Neural progenitor cell (in vitro differentiated cells): ENCODE measurements at places on chromosomes 11 and 22.

GRCh38 chr11:74786574-74786973 lies 37.9 kb downstream of the RNF169 start:
- DNase-seq = no peak

DNA sequence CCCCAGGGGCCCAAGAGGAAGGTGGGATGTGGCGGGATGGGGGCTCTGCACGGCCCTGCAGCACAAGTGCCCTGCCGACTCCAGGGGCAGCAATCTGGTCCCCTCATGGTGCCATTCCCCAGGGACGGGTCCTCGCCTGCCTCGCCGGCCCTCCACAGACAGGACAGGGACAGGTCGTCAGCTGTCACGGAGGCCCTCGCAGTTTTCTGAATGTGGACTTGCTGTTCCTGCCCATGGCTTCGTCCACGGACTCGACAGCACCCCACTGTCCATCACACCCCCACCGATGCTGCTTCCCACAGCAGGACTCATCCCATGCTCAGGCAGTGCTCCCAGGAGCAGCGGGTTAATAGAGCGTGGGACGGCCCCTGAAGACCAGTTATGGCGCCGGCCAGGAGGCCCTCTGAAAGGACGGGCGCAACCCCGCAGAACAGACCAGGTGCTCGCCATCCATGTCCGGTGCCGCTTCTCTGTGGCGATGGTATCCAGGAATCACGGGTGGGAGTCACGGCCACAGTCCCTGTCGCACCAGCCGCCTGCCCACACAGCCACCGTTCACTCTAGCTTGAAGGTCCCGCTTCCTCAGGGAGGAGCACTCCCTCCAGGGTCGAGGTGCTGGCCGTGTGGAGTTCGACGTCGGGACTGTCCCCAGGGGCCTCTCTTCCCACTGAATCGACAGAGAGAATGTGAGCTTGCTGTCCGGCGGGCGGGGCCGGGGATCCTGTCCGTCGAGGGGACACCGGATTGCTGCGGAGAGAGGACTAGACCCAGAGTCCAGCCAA lies 18.5 kb upstream of the MUC2 start:
- DNase-seq = no peak

GRCh38 chr11:125306476-125306875 lies 141.9 kb downstream of the PKNOX2 start:
- DNase-seq = no peak

DNA sequence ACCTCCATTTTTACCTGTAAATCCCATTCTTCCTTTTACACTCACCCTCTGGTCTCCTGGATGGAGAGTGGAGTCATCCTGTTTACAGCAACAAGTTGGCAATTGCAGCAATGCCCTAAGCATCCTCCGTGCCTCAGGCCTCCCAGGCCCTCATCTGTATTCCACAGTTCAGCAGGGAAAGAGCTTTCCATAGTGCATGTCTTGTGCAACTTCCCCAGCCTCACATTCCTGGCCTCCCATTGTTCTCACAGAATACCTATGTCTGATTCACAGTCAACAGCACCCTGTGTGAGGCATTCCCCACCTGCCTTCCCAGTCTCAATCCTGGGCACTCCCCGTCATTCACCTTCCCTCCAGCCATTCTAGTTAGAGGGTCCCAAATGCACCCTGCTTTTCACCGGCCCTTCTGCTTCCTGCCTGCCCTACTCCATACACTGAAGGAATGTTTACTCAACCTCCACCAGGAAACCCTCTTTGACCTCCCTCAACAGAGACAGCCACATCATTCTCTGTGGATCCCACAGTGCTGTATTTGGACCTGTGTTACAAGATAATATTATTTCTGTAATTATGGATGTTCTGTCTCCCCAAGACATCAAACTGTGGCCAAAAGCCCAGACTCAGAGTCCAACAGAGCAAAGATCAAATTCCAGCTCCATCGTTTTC lies 405.7 kb downstream of the BUD13 start:
- peak; percentile 35 for DNase-seq

GRCh38 chr11:16312233-16312765 lies 44.0 kb downstream of the SOX6 start:
- no peak for DNase-seq

- DNase-seq = no peak
These were observed 8.2 kb downstream of the CD5 start for GRCh38 chr11:61110255-61111049.

DNA sequence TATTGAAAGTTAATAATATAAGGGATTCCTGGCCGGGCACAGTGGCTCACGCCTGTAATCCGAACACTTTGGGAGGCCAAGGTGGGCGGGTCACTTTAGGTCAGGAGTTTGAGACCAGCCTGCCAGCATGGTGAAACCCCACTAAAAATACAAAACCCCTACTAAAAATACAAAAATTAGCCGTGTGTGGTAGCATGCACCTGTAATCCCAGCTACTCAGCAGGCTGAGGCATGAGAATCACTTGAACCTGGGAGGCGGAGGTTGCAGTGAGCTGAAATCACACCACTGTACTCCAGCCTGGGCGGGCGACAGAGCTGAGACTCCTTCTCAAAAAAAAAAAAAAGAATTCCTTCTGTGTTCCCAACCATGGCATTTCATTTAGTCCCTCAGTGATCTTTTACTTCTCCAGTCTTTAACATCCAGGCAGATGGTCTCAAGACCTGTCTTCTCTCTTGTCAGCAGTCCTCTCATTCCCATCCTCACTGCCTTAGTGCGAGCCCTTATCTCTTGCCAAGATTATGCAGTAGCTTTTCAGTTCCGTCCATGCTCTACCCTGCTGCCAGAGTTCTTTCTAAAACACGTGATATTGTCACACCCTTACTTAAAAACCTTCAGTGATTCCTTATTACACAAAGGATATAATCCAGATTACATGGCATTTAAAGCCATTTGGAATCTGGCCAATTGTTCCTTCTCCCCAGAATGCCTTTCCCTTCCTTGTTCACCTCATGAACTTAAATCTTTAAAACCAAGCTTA lies 17.9 kb downstream of the RTN3 start:
- DNase-seq = peak; percentile 4

- peak; percentile 8 for DNase-seq
These were observed 387.5 kb downstream of the KCNA4 start for GRCh38 chr11:29629286-29629685.

DNA sequence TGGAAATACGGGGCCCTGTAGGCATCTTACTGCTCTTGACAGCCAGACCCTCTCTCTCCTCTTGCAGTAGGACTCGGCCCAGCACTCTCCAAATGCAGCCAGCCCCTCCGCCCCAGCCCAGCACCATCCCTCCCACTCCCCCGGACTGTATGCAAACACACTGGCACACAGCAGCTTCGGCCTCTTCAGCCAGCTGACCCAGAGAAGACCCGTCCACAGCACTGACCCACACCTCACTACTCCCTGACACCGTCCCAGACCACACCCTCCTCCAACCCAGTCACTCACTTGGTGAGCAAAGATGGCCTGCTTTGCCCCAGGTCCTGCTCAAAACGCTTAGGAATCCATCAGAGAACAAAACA lies 164.6 kb downstream of the IGLL1 start:
- no peak for DNase-seq

GRCh38 chr11:118984825-118985224 lies 13.1 kb upstream of the CENATAC start:
- no peak for DNase-seq

- no peak for DNase-seq
These were observed 194.7 kb downstream of the OR4A47 start for GRCh38 chr11:48683226-48683720.

DNA sequence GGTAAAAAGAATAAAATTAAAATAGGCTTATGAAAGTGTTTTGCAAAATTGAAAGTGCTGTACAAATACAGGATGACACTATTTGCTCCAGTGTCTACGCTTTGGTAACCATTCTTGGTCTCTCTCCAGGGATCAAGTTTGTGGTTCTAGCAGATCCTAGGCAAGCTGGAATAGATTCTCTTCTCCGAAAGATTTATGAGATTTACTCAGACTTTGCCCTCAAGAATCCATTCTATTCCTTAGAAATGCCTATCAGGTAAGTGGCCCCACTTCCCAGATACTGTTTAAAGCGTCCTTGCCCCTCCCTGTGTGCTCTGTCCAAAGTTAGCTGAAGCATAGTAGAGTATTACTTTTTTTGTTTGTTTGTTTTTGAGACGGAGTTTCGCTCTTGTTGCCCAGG lies 3.1 kb downstream of the TRAPPC4 start:
- DNase-seq = no peak

DNA sequence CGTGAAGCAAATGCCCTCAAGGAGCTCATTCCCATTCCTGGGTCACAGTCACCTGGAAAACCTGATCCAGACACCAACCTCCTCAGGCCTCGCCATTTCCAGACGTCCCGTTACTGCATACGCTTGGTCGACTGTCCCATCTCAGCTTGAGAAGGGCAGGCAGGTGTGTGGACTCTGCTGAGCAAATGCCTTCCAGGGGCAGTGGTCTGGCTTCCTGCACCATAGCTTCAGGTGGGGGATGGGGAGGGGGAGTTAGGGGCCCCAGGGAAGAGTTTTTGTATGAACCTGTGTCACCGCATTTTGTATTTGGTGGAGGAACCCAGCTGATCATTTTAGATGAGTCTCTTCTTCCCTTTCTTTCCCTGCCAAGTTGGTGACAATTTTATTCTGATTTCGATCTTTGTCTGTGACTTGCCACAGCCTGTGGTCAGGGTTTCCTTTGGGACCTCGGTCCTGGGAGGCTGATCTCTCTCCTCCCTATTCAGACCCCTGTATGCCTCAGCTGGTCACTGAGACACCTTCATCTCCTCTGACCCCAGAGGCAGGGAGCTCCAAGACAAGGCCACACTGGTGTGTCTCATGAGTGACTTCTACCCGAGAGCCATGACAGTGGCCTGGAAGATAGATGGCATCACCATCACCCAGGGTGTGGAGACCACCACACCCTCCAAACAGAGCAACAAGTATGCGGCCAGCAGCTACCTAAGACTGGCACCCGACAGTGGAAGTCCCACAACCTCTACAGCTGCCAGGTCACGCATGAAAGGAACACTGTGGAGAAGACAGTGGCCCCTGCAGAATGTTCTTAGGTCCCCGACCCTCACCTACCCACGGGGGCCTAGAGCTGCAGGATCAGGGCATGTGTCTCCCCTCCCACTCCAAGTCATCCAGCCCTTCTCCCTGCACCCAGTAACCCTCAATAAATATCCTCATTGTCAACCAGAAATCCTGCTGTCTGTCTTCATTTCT lies 22.9 kb downstream of the IGLL5 start:
- DNase-seq = no peak

- DNase-seq = no peak
These were observed 21.4 kb upstream of the ABCC8 start for GRCh38 chr11:17498058-17498457.

GRCh38 chr11:95295382-95296149 lies 64.6 kb upstream of the SESN3 start:
- DNase-seq = no peak

DNA sequence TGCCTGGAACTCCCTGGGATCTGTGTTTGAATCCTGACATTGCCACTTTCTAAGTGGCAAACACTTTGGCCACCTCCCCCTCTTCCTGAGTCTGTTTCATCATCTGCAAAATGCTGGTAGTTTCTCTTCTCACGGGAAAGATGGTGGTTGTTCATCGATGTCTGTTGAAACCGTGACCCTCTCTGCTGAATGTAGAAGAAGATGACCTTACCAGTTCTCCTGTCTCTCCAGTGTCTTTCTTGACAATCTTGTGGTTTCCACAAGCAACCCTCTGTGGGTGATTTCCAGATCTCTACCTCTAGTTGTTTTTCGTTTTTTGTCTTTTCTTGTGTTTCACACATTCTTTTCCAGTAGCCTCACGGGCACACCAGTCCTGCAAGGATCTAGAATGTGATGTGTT lies 27.5 kb downstream of the ZBTB16 start:
- DNase-seq = no peak

GRCh38 chr11:3190600-3190999 lies 25.5 kb upstream of the OSBPL5 start:
- DNase-seq = no peak

DNA sequence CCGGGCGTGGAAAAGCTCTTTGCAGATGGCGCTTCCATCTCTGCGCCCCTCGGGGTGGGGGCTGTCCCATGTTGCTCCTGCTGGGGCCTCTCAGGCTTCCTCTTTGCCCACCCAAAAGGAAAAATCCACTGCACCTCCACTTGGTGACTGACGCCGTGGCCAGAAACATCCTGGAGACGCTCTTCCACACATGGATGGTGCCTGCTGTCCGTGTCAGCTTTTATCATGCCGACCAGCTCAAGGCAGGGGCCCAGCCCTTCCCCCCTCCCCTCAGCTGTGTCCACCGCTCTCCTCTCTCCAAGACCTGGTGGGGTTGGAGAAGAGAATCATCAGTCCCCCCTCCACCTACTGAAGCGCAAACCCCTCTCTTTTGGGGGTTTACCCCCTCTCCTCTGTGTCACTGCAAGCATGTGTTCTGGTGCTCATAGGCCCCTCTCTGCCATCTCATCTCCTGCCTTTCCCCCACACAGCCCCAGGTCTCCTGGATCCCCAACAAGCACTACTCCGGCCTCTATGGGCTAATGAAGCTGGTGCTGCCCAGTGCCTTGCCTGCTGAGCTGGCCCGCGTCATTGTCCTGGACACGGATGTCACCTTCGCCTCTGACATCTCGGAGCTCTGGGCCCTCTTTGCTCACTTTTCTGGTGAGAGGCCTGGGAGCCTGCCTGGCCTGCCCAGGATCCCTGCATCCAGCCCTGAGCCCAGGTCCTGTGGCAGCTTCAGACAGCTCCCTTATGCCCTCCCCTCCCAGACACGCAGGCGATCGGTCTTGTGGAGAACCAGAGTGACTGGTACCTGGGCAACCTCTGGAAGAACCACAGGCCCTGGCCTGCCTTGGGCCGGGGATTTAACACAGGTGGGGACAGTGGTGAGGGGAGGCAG lies 1.8 kb downstream of the LARGE2 start:
- peak; percentile 2 for DNase-seq

GRCh38 chr11:117678658-117679406 lies 118.2 kb downstream of the DSCAML1 start:
- no peak for DNase-seq

DNA sequence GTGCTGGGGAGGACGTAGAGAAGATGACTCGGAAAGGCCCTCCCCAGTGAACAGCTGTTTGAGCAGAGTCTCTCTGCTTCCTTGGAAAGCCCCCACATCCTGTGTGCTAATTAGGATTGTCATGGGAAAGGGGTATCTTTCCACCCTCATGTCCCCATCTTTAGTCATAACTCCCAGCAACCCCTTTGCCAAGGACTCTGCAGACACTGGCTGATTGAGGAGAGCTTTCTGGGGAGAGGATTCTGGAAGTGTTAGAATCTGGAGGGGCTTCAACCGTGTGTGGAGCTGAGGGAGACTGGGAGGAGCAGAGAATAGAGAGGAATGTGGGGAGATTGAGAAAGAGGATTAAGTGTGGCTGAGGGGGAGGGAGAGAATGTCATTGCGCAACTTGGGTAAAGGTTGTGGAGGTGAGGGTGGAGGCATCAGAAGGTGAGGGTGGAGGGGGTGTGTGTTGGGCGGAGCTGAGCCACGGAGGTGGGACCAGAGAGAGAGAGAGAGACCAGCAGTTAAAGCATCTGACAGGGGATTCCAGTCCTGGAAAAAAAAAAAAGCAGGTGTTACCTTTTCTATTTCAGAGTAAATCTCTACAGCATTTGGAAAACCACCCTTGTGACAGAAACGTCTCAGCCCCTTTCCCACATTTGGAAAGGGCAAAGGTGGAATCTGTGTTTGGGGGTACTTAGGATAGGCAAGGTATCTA lies 2.2 kb downstream of the DTX4 start:
- DNase-seq = peak; percentile 74

GRCh38 chr11:9566561-9567063 lies 6.9 kb upstream of the WEE1 start:
- DNase-seq = no peak

- no peak for DNase-seq
These were observed 2.6 kb upstream of the TCIRG1 start for GRCh38 chr11:68036141-68036716.
